ENCODE measurements at places on chromosomes 12 and 14. TPM values are rescaled to one million over a fixed set of nuclear protein-coding genes. Genes with fewer than 3 reads are reported as not detected.

GRCh38 chr12:126936181-126936851 lies 1330.7 kb upstream of the TMEM132C start:
- DNase-seq = no peak
- H3K4me3 ChIP-seq = no peak overlapping the region
- H3K27ac ChIP-seq = no peak overlapping the region
- no peaks in the 10 kb centered on the region for H3K4me1 ChIP-seq

DNA sequence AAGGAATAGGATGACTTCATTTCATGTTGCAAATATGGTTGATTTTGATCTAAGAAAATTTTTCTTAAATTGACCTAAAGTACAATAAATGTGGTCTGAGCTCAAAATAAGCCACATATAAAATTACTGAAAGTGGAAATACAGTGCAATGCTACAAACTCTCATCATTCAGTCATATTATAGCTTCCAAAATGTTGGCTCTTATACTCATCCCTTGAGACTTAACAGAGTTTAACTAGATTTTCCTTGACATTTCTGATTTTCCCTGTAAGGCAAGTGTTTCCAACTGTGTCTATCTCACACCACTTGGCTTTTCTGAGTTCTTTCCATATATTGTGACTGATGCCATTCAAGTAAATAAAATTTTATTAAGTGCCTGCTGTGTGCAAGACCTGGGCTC lies 123.7 kb upstream of the NTF3 start:
- DNase-seq = no peak
- peaks cover 21% of the 10 kb centered on the region for H3K4me1 ChIP-seq
- no peak overlapping the region for H3K27ac ChIP-seq
- H3K4me3 ChIP-seq = no peak overlapping the region

DNA sequence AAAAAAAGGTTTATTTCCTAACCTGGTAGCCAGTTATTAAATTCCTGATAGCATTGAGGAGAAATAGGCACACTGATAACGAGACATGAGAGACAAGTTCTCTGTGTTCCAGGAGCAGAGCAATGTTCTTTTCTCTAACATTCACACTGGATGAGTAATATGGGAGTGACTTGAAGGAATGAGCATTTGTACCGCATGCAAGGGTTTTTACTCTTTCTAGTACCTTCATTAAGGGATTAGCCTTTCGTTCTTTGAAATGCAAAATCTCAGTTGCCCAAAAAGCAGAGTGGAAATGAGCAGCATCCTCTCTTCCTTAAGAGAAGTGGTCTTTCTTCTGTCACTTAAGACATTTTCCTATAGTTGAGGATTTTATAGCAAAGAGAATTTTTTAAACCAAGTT lies 54.7 kb downstream of the FGD4 start:
- H3K36me3 ChIP-seq = no peaks in the 10 kb centered on the region
- DNase-seq = no peak
- H3K4me1 ChIP-seq = peaks cover 38% of the 10 kb centered on the region
- H3K4me3 ChIP-seq = peak overlapping the region; percentile 1
- H3K27me3 ChIP-seq = no peaks in the 10 kb centered on the region
- H3K27ac ChIP-seq = peak overlapping the region; percentile 71

DNA sequence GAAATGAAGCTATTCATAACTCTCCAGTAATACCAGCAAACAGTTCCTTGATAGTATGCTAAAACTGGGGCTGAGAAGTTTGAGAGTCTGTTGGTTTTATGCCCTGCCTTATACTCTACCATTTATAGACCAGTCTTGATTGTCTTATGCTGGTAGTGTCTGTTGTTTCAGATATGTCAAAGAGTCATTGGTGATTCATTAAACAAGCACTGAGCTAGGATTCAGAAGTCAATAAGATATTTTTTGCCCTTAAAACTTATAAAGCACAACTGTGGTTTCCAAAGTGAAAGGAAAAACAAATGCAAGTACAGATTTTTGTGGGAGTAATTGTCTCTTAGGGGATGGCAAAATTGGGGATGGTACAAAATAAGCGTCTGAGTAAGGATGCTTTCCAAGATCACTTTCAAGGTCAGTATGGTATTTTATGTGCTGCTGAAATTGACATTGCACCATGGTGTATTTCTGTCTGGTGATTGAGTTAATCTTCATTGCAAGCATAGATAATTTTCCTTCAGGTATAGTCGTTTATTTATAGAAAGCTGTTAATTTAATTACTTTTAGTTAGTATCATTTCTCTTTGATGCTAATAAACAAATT lies 289.5 kb upstream of the E2F7 start:
- H3K4me1 ChIP-seq = no peaks in the 10 kb centered on the region
- H3K27ac ChIP-seq = no peak overlapping the region
- H3K27me3 ChIP-seq = peaks cover 17% of the 10 kb centered on the region
- DNase-seq = no peak
- no peaks in the 10 kb centered on the region for H3K36me3 ChIP-seq

DNA sequence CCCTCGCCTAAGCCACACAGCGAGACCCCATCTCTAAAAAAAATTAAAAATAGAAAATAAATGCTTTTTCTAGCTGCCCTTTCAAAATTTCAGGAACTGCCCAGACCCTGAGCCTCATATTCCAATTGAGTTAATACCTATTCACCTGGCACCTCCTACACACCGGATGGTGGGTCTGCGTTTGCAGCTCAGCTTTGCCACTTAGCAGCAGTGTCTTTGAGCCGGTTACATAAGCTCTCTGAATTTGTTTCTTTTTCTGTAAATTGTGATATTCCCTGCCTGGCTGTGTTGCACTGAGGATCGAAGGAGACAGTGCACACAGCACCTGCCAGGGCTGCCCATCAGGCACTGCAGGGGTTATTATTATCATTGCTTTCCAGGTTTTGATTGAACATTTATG lies 125.6 kb downstream of the EML1 start:
- no peak overlapping the region for H3K27ac ChIP-seq
- H3K27me3 ChIP-seq = no peaks in the 10 kb centered on the region
- H3K4me1 ChIP-seq = no peaks in the 10 kb centered on the region
- no peak for DNase-seq

GRCh38 chr12:23560611-23561010 lies 388.9 kb downstream of the SOX5 start:
- peaks cover 11% of the 10 kb centered on the region for H3K4me1 ChIP-seq
- no peak for DNase-seq
- H3K4me3 ChIP-seq = no peak overlapping the region
- no peaks in the 10 kb centered on the region for H3K36me3 ChIP-seq
- H3K27me3 ChIP-seq = no peaks in the 10 kb centered on the region
- H3K27ac ChIP-seq = no peak overlapping the region

GRCh38 chr14:63155511-63156185 lies 48.6 kb upstream of the RHOJ start:
- DNase-seq = no peak
- H3K4me1 ChIP-seq = peaks cover 14% of the 10 kb centered on the region
- H3K4me3 ChIP-seq = no peak overlapping the region
- peaks cover 3% of the 10 kb centered on the region for H3K27me3 ChIP-seq

DNA sequence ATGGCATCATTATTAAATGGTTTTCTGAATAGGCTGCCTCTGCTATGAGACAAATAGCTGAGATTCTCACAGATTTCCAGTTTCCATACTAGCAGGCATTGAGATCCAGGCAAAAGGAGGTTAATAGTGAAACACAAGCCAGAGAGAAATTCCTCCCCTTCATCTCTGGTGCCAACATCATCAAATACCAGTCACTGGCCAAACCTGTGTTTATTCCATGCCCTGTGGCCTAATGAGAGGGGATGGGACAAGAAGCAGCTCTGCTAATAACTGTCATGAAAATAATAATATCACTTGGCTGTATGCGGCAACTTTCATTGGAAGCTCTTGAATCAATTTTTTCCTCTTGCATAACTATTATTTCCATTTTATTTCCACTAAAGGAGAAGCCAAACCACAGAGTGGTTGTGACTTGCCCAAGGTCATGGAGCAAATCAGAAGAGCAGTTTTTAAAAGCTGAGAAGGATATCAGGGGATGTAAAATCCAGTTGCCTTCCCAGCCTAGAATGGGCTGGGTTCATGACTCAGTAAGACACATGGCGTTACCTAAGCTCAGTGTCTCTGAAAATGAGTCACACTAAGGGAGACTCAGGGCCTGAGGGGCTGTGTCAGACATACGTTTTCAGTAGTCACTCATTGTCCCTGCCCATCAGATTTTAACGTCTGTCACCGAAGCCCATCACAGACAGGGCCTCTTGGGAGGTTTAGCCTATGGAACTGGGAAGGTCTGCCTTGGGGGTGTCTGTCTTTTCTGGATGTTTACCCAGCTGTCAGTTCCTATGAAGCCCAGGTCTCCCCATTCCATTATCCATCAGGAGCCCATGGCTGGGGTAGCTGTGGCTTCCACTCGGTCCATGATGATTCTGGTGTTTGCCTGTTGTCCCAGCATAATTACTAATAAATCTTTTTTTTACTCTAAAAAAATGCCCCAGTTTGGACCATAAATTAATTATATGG lies 208.8 kb upstream of the EEA1 start:
- H3K36me3 ChIP-seq = no peaks in the 10 kb centered on the region
- no peak for DNase-seq
- H3K27ac ChIP-seq = peak overlapping the region; percentile 22
- no peak overlapping the region for H3K4me3 ChIP-seq
- peaks cover 28% of the 10 kb centered on the region for H3K4me1 ChIP-seq
- no peaks in the 10 kb centered on the region for H3K27me3 ChIP-seq

DNA sequence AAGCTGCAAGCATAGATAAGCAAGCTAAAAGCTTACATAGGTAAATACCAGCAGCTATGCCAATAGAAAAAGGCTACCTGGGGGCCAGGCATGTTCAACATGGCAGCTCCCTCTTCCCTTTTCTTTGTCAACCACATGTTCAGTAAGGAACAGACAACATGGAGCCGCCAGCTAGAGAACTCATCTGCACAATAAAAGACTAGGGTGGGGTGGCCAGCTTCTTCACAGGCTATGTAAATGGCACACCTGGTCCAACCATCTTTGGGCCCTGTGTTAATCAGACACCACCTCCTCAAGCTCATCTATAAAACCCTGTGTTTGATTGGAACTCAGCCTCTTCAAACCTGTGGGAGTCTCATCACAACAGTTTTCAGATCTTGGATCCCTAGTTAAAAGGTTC lies 129.7 kb upstream of the TMPO start:
- no peak overlapping the region for H3K4me3 ChIP-seq
- no peak for DNase-seq
- peaks cover 13% of the 10 kb centered on the region for H3K27me3 ChIP-seq
- no peaks in the 10 kb centered on the region for H3K36me3 ChIP-seq
- H3K4me1 ChIP-seq = no peaks in the 10 kb centered on the region

DNA sequence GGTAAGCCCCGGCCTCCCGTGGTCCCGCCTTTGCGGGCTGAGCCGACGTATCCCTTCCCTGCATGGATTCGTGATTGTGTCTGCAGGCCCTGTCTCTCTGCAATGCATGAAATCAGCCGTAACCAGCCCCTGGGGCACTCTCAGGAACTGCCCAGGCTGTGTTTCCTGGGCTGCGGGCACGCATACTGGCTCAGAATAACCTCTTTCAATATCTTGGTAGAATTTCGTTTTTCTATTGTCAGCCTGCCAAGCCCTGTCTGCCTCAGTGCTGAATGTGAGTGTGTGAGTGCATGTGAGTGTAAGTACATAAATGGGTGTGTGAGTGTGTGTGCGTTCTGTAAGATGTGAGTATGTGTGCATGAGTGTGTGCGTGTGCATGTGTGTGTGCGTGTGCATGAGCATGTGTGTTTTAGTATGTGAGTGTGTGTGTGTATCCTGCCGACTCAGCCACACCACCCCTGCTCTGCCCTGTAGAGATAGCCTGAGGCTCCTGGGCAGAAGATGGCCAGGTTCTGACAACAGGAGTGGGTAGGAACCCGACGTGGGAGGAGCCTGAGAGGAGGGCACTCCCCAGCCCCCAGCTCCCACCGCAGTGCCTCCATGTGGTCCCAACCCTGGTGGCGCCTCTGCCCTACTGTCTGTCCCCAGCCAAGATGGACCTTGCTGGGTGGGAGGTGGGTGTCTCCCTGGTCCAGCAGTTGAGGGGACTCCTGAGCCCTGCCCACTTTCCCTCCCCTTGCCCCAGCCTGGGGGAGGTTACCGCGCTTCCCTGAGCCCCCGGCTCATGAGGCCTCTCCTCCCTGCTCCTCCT lies 268.8 kb downstream of the ADGRD1 start:
- H3K27ac ChIP-seq = peak overlapping the region; percentile 72
- peak; percentile 69 for DNase-seq
- H3K4me1 ChIP-seq = peaks cover 8% of the 10 kb centered on the region
- H3K4me3 ChIP-seq = no peak overlapping the region

GRCh38 chr14:22974530-22975313 lies 7.6 kb downstream of the AJUBA start:
- peaks cover 69% of the 10 kb centered on the region for H3K4me1 ChIP-seq
- H3K27ac ChIP-seq = peak overlapping the region; percentile 91
- H3K4me3 ChIP-seq = peak overlapping the region; percentile 50
- H3K27me3 ChIP-seq = no peaks in the 10 kb centered on the region
- peaks cover 34% of the 10 kb centered on the region for H3K36me3 ChIP-seq
- no peak for DNase-seq

DNA sequence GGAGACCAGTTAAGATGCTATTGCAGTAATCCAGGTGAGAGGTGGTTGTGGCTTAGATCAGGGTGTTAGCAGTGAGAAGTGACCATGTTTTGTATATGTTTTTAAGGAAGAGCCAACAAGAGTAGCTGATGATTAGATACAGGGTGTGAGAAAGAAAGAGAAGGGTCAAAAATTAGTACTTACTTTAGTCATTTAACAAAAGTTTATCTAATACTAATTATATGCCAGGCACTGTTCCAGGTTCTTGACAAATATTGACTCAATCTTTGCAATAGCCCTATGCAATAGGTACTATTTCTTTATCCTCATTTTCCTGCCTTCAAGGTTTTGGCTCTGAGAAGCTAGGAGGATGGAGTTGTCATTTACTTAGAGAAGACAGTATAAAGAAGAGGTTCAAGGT lies 70.2 kb downstream of the SSPN start:
- H3K27me3 ChIP-seq = no peaks in the 10 kb centered on the region
- no peak overlapping the region for H3K27ac ChIP-seq
- no peaks in the 10 kb centered on the region for H3K4me1 ChIP-seq
- no peaks in the 10 kb centered on the region for H3K36me3 ChIP-seq
- H3K4me3 ChIP-seq = no peak overlapping the region

- no peaks in the 10 kb centered on the region for H3K27me3 ChIP-seq
- DNase-seq = no peak
- peaks cover 13% of the 10 kb centered on the region for H3K4me1 ChIP-seq
- H3K27ac ChIP-seq = peak overlapping the region; percentile 85
- H3K4me3 ChIP-seq = no peak overlapping the region
- peaks cover 15% of the 10 kb centered on the region for H3K36me3 ChIP-seq
Observed at GRCh38 chr12:70305794-70306193, 60.3 kb upstream of the KCNMB4 start.

DNA sequence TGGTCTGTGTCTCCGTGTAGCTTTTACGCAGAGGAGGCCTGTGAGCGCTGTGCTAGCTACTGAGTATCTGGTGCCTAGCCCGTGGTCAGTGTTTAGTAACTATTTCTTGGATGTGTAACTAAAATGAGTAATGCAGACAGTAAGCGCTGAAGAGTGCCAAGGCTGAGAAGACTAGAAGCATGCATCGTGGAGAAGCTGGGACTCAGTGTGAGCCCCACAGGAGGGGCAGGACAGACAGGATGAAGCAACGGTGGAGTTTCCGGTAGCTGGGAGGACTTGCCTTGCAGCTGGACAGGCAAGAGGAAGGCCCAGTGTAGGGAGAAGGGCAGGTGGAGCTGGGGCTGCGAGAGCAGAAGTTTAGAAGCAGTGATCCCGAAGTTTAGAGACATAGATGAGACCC lies 233.4 kb upstream of the FKBP4 start:
- H3K27ac ChIP-seq = no peak overlapping the region
- H3K4me3 ChIP-seq = no peak overlapping the region

AQP6 gene
- total RNA-seq = not detected

L2HGDH gene
- 5.8 TPM for total RNA-seq

AJUBA gene
- 56.5 TPM for total RNA-seq

RNASE1 gene
- total RNA-seq = 0.72 TPM

TMEM132D gene
- 1.4 TPM for total RNA-seq

OASL gene
- total RNA-seq = not detected

All from chondrocyte (in vitro differentiated cells).